ENCODE measurements at places on chromosomes 4 and X. TPM values are rescaled to one million over a fixed set of nuclear protein-coding genes. Genes with fewer than 3 reads are reported as not detected.

DNA sequence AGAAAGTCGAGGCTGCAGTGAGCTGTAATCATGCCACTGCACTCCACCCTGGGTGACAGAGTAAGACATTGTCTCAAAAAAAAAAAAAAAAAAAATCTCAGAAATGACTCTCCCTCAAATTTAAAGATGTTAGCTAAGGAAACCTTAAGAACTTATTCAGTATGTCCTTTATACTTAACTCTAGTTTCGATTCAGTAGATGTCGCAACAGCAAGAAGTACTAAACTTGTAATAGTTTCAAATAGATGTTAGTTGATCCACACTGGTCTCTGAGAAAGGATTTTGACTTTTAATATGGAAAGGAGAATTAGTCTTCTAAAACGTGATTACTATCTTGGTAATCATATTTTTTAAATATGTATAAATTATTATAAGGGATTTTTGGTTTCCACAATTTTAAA is 29.6 kb downstream of the NKX3-2 start:
- no peaks in the 10 kb centered on the region for H3K4me1 ChIP-seq
- H3K4me3 ChIP-seq: no peak overlapping the region
- DNase-seq: no peak
- H3K36me3 ChIP-seq: no peaks in the 10 kb centered on the region
- no peak overlapping the region for H3K27ac ChIP-seq

GRCh38 chr4:19850909-19851308 is 400.8 kb upstream of the SLIT2 start:
- H3K4me3 ChIP-seq: no peak overlapping the region
- H3K36me3 ChIP-seq: no peaks in the 10 kb centered on the region
- no peaks in the 10 kb centered on the region for H3K27me3 ChIP-seq
- H3K4me1 ChIP-seq: no peaks in the 10 kb centered on the region

KDR gene
- 64.2 TPM for total RNA-seq

ZBTB33 gene
- 18.4 TPM for total RNA-seq

EVC gene
- total RNA-seq: 20.0 TPM
